ENCODE measurements at places on chromosomes 1 and 21. TPM values are rescaled to one million over a fixed set of nuclear protein-coding genes. Genes with fewer than 3 reads are reported as not detected.

Gene GUCA2B
- not detected for total RNA-seq

Gene C1orf50
- total RNA-seq = 2.5 TPM

Gene RGS13
- total RNA-seq = 0.13 TPM

Gene MAN1C1
- 0.65 TPM for total RNA-seq

Gene MFSD2A
- total RNA-seq = 0.32 TPM

Gene KCNH1
- total RNA-seq = 0.78 TPM

Gene ALPL
- 1.7 TPM for total RNA-seq
